ENCODE measurements at places on chromosomes 7 and 10.

- no peak for DNase-seq
Measured at GRCh38 chr10:101565936-101566332, 22.1 kb downstream of the POLL start.

GRCh38 chr10:11931038-11931437, 107.9 kb downstream of the PROSER2 start:
- no peak for DNase-seq

DNA sequence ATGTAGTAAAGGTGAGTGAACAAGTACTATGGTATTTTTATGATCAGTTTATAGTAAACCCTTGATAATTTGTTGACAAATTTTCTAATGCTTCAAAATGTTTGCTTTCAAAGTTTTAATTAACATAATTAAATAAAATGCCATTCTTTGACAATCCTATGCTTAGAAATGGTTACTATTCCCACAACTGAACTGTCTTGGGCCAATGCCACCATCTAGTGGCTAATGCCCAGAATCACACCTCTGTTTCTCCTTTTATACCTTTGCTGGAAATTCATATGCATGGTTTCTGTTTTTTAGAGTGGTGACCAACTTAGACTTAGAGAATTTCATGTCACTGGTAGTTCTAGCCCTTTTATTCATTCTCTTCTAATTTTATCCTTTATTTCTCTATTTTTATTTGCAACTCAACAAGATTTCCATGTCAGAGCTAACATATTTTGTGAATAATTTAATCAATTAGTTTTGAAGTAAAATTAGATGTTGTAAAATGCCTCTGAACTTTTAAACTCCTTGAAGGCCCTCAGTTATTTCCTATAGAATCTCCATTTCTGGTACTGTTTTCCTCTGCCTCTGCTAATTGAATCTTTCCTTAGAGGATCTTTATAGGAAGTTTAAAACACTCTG, 31.1 kb downstream of the PCGF5 start:
- DNase-seq, result peak; percentile 71

DNA sequence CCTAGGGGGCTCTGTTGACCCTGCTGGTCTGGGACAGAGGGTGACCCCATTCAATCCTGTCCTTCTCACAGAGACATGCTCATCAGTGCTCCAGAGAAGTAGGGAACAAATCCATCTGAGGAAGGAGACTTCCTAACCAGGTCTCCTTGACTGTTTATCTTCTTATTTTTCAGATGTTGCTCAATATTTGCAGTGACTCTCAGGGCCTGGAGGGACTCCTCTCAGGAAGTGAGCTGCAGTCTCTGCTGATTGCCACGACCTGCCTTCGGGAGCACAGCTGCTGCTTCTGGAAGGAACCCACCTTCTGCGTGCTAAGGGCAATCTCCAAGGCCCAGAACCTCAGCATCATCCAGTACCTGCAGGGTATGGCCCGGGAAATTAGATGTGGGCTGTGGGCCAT, 41.0 kb downstream of the WDFY4 start:
- no peak for DNase-seq

DNA sequence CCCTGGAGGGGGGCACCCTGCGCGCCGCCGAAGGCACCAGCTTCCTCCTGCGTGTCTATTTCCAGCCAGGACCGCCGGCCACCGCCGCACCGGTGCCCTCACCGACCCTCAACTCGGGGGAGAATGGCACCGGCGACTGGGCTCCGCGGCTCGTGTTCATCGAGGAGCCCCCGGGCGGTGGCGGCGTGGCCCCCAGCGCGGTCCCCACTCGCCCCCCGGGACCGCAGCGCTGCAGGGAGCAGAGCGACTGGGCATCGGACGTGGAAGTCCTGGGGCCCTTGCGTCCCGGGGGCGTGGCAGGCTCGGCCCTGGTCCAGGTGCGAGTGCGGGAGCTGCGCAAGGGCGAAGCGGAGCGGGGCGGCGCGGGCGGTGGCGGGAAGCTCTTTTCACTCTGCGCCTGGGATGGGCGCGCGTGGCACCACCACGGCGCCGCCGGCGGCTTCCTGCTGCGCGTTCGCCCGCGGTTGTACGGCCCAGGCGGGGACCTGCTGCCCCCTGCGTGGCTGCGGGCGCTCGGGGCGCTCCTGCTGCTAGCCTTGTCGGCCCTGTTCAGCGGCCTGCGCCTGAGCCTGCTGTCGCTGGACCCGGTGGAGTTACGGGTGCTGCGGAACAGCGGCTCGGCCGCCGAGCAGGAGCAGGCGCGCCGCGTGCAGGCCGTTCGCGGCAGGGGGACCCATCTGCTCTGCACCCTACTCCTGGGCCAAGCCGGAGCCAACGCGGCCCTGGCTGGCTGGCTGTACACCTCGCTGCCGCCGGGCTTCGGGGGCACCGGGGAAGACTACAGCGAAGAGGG, 594 bp downstream of the CNNM1 start:
- DNase-seq, result peak; percentile 22

GRCh38 chr10:35219292-35219691, 92.6 kb downstream of the CREM start:
- no peak for DNase-seq

GRCh38 chr7:44615149-44615611, 8.8 kb downstream of the OGDH start:
- DNase-seq, result no peak

- no peak for DNase-seq
Measured at GRCh38 chr7:146053492-146053891, 63.1 kb upstream of the CNTNAP2 start.

- DNase-seq, result no peak
Measured at GRCh38 chr7:158257516-158258410, 329.9 kb downstream of the PTPRN2 start.

DNA sequence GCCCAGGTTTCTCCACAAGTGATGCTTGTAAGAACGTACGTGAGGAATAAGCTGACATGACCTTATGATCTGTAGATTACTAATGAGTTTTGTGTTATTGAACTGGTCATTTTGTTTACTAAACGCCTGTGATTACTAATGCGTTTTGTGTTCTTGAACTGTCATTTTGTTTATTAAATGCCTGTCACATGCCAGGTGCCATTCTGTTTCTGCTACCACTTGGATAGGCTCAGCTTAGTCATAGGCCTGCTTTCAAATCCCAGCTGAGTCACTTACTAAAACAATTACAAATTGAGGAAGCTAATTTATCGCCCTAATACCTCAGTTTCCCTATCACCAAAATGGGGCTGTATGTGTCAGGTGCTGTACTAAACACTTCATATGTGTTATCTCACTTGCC, 4.7 kb upstream of the HGF start:
- DNase-seq, result peak; percentile 3

DNA sequence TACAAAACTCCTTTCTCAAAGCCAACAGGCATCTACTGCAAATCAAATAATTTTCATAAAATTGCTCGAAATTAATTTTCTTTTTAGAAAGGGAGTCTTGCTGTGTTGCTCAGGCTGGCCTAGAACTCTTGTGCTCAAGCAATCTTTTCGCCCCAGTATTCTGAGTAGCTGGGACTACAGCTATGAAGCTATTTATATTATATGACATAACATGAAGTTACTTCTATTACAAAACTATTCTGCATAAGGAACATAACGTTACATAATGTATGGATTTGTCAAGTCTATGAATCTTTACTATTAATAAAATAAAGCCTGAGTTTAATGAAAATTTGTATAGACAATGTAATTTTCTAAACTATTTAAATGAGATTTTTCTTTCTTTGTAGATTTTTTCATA, 415.0 kb downstream of the PARD3 start:
- DNase-seq, result no peak

GRCh38 chr7:69864274-69864673, 266.0 kb downstream of the AUTS2 start:
- DNase-seq, result no peak

DNA sequence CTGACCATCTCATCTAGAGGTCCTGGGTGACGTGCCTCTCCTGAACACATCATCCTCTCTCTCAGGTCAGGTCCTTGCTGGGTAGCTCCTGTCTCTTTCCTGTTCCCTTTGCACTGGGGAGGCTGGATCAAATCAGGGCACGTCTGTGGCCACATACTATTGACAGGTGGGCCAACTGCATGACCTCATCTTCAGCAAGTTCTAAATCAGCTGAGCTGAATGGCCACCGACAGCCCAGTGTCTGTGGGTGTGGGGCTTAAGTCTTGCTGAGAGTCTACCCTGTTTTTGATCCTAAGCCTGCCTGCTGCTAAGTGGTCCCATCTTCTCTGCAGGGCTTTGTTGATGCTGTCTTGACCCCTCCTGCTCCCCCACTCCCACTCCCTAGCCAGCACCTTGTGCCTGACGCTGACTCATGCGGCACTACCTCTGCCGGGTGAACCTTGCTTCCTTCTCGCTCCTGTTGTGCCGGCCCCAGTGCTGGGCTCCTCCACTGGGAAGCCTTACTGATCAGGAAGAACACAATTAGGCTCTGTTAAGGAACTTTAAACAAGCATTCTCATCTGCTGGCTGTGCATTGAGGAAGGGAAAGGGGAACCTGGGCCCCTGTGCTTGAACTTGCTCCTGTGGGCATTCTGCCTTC, 440.4 kb downstream of the PLXNA4 start:
- no peak for DNase-seq

DNA sequence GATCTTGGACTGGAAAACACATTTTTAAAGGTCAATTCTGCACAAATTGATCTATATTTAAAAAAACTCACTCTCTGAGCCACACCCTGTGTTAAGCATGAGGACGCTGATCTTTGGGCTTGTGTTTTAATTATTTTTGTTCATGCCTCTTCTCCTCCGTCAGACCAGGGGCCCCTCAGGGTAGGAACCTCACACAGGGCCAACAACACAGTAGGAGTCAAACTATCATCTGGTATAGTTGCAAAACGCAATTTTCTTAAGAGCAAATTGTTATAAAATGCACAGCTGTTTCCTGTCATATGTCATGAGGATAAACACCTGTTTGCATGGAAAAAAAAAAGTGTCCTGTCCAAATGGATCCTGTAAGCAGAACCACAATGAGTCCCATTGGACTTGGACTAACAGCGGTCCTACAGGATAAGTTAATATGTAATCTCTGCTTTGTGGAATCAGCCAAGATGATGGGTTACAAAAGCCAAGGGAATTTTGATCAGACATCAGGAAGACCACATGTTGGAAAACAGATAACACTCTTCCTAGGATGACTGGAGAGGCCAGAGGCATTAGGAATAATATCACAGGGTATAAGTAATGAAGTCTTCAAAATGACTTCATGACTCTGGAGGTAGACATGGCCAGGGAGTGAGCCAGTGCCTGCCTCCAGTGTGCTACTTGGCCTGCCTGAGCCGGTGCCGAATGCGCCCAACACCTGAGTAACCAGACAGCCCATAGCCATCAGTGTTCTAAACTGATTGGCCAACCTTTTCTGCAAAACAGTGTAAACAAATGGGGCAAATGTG, 184.9 kb upstream of the ADCY1 start:
- DNase-seq, result no peak

- no peak for DNase-seq
Measured at GRCh38 chr7:46756256-46756655, 825.7 kb downstream of the TNS3 start.

GRCh38 chr10:89079961-89080360, 89.4 kb downstream of the FAS start:
- peak; percentile 48 for DNase-seq

- no peak for DNase-seq
Measured at GRCh38 chr7:69757981-69758430, 159.7 kb downstream of the AUTS2 start.

DNA sequence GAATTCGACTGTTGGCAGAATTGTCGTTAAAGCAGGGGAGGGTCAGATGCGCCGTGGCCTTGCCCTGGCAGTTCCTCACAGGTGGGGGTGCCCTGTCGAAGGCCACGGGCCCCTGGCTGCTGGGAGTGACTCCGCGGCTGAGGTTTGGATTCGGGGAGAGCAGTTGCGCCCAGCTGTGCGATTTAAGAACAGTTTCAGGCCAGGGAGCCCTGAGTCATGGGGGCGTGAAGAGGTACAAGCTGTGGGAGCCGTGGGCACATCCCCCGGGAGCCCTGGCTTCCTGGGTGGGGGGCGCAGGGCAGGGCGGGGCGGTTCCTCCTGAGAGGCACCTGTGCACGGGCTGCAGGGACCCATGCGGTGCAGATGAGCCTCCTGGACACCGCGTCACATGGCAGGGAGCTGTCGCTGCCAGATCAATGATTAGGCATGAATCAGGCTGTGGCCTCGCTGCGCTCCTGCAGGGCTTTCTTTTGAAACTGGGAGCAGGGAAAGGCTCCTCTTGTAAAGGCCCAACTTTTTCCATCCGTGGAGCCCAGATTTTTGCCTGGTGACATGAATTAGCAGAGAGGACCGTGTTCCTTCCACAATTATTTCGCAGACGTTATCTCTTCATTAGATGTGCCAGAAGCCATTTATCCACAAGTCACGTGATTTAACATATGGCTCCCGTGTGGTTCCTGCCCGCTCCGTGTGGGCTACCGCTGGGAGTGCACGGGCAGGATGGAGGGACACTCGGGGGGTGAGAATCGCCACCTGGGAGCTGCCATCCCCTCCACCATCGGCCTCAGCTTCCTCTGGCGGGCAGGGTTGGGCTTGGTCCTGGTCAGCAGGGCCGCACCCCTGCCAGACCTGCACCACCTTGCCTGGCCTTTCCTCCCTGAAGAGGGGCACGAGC, 918 bp downstream of the PWWP2B start:
- DNase-seq, result peak; percentile 74

- DNase-seq, result no peak
Measured at GRCh38 chr7:681551-682307, 44.8 kb upstream of the DNAAF5 start.

All from ELR (cell line).